ENCODE measurements at places on chromosomes 3 and 15. TPM values are rescaled to one million over a fixed set of nuclear protein-coding genes. Genes with fewer than 3 reads are reported as not detected.
A peak's percentile ranks its signal among the peaks of the same experiment; 100 is the strongest.

Gene NUP210
- 2.4 TPM for total RNA-seq

Gene GRM2
- total RNA-seq: 0.32 TPM

Gene CCDC54
- not detected for total RNA-seq

GRCh38 chr3:98731720-98732285 is 31.3 kb upstream of the ST3GAL6 start:
- DNase-seq: no peak
- H3K4me3 ChIP-seq: peak overlapping the region; percentile 93
- H3K4me1 ChIP-seq: peaks cover 9% of the 10 kb centered on the region
- H3K27me3 ChIP-seq: no peaks in the 10 kb centered on the region

GRCh38 chr15:74988007-74988800 is 7.2 kb upstream of the SCAMP5 start:
- no peaks in the 10 kb centered on the region for H3K36me3 ChIP-seq
- no peak overlapping the region for H3K27ac ChIP-seq
- peaks cover 16% of the 10 kb centered on the region for H3K27me3 ChIP-seq
- no peak overlapping the region for H3K4me3 ChIP-seq
- DNase-seq: no peak

DNA sequence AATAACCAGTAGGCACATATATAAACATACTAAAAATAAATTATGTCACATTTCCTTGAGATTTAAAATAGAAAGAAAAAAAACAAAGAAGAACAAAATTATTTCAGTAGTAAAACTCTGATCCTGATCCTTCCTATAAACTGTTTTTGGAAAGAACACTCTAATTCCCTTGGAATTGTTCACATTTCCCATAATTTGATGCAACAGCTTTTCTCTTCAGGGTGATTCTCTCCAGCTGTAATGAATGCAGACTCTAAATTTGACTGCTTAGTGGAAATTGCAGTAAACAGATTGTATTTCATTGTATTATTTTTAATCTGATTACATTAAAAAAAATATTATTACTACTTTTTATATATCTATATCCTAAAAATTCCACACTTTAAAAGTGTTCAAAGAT is 70.2 kb upstream of the ABI3BP start:
- no peak overlapping the region for H3K27ac ChIP-seq
- H3K27me3 ChIP-seq: no peaks in the 10 kb centered on the region
- no peak overlapping the region for H3K4me3 ChIP-seq
- no peak for DNase-seq
- H3K36me3 ChIP-seq: no peaks in the 10 kb centered on the region

DNA sequence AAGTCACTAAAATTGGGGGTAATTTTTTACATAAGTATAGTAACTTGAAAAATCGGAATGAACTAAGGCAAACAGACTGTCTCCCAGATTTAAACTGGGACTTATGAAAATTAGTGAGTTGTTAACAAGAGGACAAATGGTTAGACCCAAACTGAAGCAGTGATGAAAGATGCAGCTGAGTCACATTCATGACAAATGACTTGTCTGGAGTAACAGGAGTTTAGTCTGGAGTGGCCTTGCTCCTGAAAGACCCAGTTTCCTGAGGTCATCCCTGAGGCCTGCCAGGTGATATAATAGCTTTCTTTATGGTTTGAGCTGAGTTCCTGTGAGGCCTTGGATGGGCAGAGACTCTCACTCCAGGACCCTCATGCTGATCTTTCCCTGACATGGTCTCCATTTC is 9.6 kb upstream of the CTDSPL start:
- no peaks in the 10 kb centered on the region for H3K36me3 ChIP-seq
- H3K27ac ChIP-seq: no peak overlapping the region
- no peak for DNase-seq
- H3K4me3 ChIP-seq: no peak overlapping the region
- no peaks in the 10 kb centered on the region for H3K27me3 ChIP-seq

DNA sequence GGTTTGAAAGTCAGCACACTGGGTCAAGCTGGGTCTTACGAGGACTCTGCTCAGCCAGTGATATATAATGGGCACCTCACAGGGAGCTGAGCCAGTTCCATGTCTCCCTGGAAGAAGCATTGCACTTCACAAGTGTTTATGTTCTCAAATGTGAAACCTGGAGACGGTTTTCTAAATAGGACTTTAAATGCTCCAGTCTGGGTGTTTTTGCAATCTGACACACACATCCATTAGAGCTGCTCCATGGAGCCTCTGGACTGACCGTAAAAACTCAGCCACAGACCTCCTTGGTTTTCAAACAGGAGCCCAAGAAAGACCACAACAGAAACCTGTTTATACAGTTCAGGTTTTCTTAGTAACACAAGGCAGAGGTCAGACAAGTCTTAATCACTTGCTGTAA is 201.3 kb upstream of the LRIG1 start:
- H3K36me3 ChIP-seq: no peaks in the 10 kb centered on the region
- H3K27me3 ChIP-seq: no peaks in the 10 kb centered on the region
- H3K4me1 ChIP-seq: no peaks in the 10 kb centered on the region
- no peak for DNase-seq
- no peak overlapping the region for H3K4me3 ChIP-seq
- no peak overlapping the region for H3K27ac ChIP-seq

DNA sequence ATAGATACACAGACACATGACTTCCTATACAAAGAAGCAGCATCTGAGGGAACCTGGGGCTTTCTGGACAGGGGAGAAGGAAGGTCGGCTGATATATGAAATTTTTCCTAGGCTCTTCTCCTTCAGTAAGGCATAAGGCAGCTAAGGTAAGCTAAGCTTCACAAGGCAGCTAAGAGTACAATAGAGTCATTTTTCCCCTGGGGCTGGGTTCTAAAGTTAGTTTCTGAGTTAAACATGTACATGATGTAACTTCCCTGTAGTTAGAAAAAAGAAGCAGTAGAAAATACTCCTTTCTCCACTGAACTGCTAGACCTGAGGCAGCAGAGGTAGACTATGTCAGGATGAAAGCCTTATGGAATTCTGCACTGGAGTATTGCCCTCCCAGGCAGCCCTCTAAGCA is 109.6 kb downstream of the PLD1 start:
- H3K36me3 ChIP-seq: no peaks in the 10 kb centered on the region
- no peaks in the 10 kb centered on the region for H3K4me1 ChIP-seq
- DNase-seq: no peak
- no peak overlapping the region for H3K4me3 ChIP-seq

GRCh38 chr15:29699791-29700190 is 122.5 kb downstream of the TJP1 start:
- DNase-seq: no peak
- no peaks in the 10 kb centered on the region for H3K27me3 ChIP-seq
- peaks cover 66% of the 10 kb centered on the region for H3K36me3 ChIP-seq
- no peak overlapping the region for H3K4me3 ChIP-seq
